Colonic mucosa (tissue), 4 donors: ENCODE measurements at places on chromosomes 4 and X.

GRCh38 chrX:136162827-136163570, 15.7 kb downstream of the FHL1 start:
- no peaks in the 10 kb centered on the region for H3K4me1 ChIP-seq
- H3K36me3 ChIP-seq: no peaks in the 10 kb centered on the region
- H3K27me3 ChIP-seq: no peaks in the 10 kb centered on the region

- H3K36me3 ChIP-seq: no peaks in the 10 kb centered on the region
- no peak overlapping the region for H3K4me3 ChIP-seq
- no peaks in the 10 kb centered on the region for H3K27me3 ChIP-seq
- DNase-seq: no peak
Observed at GRCh38 chrX:117510453-117510852, 606.2 kb downstream of the KLHL13 start.

DNA sequence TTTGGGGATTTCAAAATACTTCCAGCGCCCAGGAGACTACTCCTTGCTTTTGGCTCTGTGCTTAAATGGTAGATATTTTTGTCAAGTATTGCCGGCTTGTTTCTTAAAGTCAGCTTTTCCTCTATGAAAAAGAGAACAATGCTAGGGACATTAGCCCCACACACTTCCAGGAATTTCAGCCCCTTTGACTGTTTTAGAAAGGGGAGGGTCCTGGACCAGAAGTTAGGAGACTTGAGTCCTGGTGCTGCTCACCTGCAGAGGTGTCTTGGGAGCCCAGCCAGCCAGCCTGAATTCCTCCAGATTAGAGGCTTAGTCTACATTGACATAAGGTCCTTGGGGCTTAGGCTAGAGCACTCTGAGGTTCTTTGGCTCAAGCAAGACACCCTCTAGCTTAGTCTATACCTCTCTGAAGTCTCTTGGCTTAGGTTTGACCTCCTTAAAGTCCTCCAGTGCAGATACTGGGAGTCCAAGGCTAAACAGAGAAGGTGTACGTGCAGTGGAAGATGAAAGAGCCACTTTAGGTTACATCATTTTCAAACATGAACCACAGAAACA, 1.6 kb upstream of the SETD7 start:
- H3K4me1 ChIP-seq: no peaks in the 10 kb centered on the region
- H3K27me3 ChIP-seq: no peaks in the 10 kb centered on the region
- H3K36me3 ChIP-seq: no peaks in the 10 kb centered on the region
- peak overlapping the region; percentile 92 for H3K27ac ChIP-seq
- H3K4me3 ChIP-seq: no peak overlapping the region

DNA sequence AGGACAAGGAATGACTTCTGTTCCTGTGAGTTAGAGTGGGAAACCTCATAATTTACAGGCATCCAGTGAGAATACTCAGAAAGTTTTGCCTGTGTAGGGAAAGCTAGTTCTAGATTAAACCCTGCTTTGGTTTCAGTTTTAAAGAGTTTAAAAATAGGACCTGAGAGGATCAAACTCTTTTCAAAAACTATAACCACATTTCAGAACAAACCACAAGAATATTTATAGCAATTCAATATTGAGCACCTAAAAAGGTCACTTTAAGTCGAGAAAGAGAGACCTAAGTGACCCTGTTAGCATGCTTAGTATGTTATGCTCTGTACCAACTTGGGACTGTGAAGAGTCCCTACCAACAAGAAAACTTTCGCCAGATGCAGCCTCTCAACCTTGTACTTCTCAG, 17.4 kb upstream of the PWWP3B start:
- H3K27ac ChIP-seq: no peak overlapping the region
- H3K36me3 ChIP-seq: no peaks in the 10 kb centered on the region
- H3K4me1 ChIP-seq: no peaks in the 10 kb centered on the region
- no peak overlapping the region for H3K4me3 ChIP-seq
- no peak for DNase-seq
- H3K27me3 ChIP-seq: no peaks in the 10 kb centered on the region
